ENCODE measurements at places on chromosomes 11 and 22.

- H3K4me3 ChIP-seq: no peak overlapping the region
- peaks cover 20% of the 10 kb centered on the region for H3K27me3 ChIP-seq
- DNase-seq: no peak
- no peaks in the 10 kb centered on the region for H3K4me1 ChIP-seq
These were observed 1443.3 kb downstream of the TBC1D22A start for GRCh38 chr22:48205790-48206189.

DNA sequence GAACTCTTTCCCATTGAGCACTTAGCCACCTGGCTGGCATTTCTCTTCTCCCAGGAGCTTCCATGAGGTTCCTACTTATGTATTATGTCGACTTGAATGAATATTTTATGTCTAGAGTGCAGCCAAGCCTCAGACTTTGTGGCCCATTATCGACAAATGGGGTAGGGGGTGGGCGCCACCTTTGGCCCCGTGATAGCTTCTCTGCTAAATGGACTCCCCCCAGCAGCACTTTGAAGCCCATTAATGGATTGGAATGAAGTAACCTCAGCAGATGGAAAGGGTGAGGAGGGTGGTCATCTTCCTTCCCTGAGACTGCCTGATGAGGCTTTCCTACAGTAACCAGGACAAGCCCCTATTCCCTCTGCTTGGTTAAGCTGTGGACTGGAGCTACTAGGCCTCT, 5.9 kb downstream of the MARK2 start:
- peaks cover 16% of the 10 kb centered on the region for H3K36me3 ChIP-seq
- peak overlapping the region; percentile 37 for H3K27ac ChIP-seq
- no peaks in the 10 kb centered on the region for H3K27me3 ChIP-seq
- H3K4me1 ChIP-seq: peaks cover 26% of the 10 kb centered on the region
- H3K4me3 ChIP-seq: no peak overlapping the region

DNA sequence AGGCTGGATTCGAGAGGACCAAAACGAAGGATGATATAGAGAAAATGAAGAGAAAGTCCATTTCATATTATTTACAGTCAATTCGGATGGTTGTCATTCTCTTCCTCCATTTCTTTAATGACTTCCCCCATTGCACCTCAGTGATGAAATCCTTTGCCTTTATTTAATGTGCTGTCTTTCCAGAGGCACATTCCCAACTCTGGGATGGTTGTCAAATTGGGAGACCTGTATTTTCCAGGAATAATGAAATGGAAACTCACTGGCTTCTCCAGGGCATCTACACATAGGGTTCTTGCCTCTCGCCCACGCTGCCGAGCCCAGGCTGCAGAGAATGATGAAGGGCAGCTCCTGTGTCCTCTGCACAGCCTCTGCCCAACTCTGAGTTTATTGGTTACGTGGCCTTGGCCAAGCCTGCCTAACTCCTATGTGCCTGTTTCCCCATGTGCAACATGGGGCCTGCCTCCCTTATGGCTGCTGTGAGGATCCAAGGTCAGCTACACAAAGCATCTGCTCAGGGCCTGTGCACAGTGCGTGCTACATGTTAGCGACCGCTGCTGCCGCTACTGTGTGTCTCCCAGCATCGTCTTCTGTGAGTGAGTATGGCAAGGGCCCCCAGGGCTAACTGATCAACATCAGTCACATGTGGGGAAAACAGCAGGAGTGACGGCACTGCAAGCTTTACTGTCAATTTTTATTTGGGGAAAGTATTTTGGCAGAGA, 81.5 kb upstream of the BID start:
- peaks cover under 1% of the 10 kb centered on the region for H3K36me3 ChIP-seq
- no peak for DNase-seq
- H3K4me1 ChIP-seq: no peaks in the 10 kb centered on the region
- no peak overlapping the region for H3K27ac ChIP-seq

DNA sequence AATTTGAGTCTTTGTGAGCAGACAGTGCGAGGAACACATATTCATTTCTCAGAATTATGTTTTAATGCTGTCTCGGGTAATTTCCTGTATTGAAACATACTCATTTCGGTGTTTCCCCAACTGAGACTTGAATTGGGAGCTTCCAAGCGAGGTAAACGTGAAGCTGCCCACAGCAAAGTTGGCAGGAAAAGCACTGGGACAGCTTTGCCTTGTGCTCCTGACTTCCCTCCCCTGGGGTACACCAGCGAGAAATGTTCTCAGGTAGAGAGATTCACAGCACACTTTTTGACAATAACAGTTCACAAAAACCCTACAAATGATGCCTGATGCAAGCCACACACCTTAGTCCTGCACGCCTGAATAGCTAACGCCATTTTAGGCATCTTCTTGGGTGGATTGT, 3.1 kb downstream of the HTR3B start:
- no peaks in the 10 kb centered on the region for H3K36me3 ChIP-seq
- H3K27ac ChIP-seq: no peak overlapping the region
- no peak for DNase-seq
- peaks cover 43% of the 10 kb centered on the region for H3K4me1 ChIP-seq

DNA sequence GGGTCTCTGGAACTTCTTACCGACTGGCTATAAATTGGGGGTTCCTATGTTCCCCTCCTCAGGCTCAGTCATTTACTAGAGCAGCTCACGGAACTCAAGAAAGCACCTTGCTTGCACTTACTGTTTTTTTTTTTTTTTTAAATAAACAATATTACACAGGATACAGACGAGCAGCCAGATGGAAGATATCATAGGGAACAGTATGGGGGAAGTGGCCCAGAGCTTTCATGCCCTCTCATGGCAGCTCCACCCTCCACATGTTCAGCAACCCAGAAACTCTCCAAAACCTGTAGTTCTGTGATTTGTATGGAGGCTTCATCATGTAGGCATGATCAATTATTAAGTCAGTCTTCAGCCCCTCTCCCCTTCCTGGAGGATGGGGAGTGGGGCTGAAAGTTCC, 7.5 kb downstream of the UVRAG start:
- no peak overlapping the region for H3K4me3 ChIP-seq
- no peak for DNase-seq

DNA sequence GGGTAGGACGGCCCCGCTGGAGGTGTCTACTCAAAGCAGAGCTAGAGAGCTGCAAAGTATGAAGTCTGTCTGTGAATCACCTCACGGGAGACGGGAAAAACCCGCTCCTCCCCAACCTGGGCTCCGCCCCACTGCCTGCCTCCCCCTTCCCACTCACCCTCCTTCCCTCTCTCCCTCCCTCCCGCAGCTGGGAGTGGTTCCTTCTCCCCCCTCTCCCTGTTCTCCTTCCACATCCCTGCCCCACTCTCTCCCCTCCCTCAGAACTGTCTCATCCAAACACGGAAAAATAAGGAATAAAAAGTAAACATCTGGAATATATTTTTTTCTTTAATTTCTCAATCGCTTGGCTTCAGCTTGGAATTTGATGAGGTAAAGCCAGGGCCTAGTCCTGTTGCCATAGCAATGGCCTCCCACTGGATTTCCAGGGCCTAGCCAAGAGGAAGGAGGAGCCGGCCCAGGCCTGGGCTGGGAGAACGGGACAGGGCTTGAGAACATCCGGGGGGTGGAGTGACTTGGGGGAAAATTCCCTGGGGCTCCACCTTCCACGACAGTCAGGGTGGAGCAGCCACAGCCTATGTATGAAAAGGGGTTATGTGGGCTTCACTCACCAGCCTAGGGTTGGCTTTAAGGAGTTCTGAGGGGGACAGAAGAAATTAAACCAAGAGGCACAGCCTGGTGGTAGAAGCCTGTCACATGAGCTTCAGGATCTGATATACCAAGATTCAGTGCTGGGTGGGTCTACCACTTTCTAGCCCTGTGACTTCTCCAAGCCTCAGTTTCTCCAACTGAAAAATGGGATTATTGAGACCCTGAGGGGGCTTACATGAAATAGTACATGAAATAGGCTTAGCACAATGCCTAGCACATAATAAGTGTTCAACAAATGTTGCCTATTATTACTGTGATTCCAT, 2.2 kb downstream of the TNKS1BP1 start:
- DNase-seq: peak; percentile 98
- H3K4me1 ChIP-seq: peaks cover 43% of the 10 kb centered on the region
- peaks cover 53% of the 10 kb centered on the region for H3K36me3 ChIP-seq
- no peaks in the 10 kb centered on the region for H3K27me3 ChIP-seq
- peak overlapping the region; percentile 85 for H3K27ac ChIP-seq

DNA sequence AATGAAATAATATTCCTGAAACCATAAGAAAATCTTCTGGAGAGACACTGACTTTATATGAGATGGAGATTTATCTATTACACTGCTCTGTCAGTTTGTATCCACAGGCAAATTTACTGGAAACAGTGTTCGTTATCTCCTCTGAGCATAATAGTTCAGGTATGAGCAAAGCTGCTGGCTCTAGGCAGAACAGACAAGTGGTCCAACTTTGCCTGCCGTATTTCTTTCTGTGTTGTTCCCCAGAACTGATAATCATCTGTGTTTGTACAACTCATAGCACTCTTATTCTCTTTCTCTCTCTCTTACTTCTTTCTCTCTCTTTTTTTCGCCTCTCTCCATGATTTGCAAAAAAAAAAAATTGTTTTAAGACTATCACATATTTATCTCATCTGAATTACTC, 623.8 kb upstream of the CHORDC1 start:
- H3K4me1 ChIP-seq: no peaks in the 10 kb centered on the region
- H3K4me3 ChIP-seq: no peak overlapping the region
- no peak overlapping the region for H3K27ac ChIP-seq
- no peaks in the 10 kb centered on the region for H3K36me3 ChIP-seq
- H3K27me3 ChIP-seq: no peaks in the 10 kb centered on the region

- DNase-seq: no peak
- H3K27ac ChIP-seq: no peak overlapping the region
- H3K4me3 ChIP-seq: no peak overlapping the region
- no peaks in the 10 kb centered on the region for H3K4me1 ChIP-seq
- no peaks in the 10 kb centered on the region for H3K36me3 ChIP-seq
These were observed 335.1 kb upstream of the API5 start for GRCh38 chr11:42976636-42977217.

- peak overlapping the region; percentile 57 for H3K27ac ChIP-seq
- H3K36me3 ChIP-seq: peaks cover 28% of the 10 kb centered on the region
- H3K4me1 ChIP-seq: peaks cover 14% of the 10 kb centered on the region
These were observed 7.0 kb downstream of the MAP3K11 start for GRCh38 chr11:65606876-65607613.

GRCh38 chr11:4195909-4196308, 101.3 kb downstream of the RRM1 start:
- H3K36me3 ChIP-seq: no peaks in the 10 kb centered on the region
- H3K27me3 ChIP-seq: no peaks in the 10 kb centered on the region
- no peaks in the 10 kb centered on the region for H3K4me1 ChIP-seq
- H3K4me3 ChIP-seq: no peak overlapping the region

- no peak overlapping the region for H3K4me3 ChIP-seq
- H3K4me1 ChIP-seq: no peaks in the 10 kb centered on the region
- H3K27me3 ChIP-seq: no peaks in the 10 kb centered on the region
- no peak overlapping the region for H3K27ac ChIP-seq
- DNase-seq: no peak
These were observed 48.1 kb upstream of the CWF19L2 start for GRCh38 chr11:107505647-107506225.

- DNase-seq: no peak
- peaks cover 9% of the 10 kb centered on the region for H3K27me3 ChIP-seq
- H3K36me3 ChIP-seq: no peaks in the 10 kb centered on the region
- H3K27ac ChIP-seq: no peak overlapping the region
These were observed 413.9 kb downstream of the TENM4 start for GRCh38 chr11:79026803-79027445.

- H3K4me1 ChIP-seq: no peaks in the 10 kb centered on the region
- DNase-seq: no peak
- no peak overlapping the region for H3K27ac ChIP-seq
- H3K4me3 ChIP-seq: no peak overlapping the region
- no peaks in the 10 kb centered on the region for H3K27me3 ChIP-seq
These were observed 307.4 kb upstream of the B3GAT1 start for GRCh38 chr11:134719397-134719796.

- no peaks in the 10 kb centered on the region for H3K4me1 ChIP-seq
- no peak overlapping the region for H3K4me3 ChIP-seq
- H3K27me3 ChIP-seq: peaks cover 9% of the 10 kb centered on the region
These were observed 114.4 kb upstream of the BMAL1 start for GRCh38 chr11:13163158-13163557.

GRCh38 chr11:1194977-1195681, 27.7 kb upstream of the MUC5B start:
- H3K27ac ChIP-seq: no peak overlapping the region
- H3K4me3 ChIP-seq: no peak overlapping the region
- peaks cover 2% of the 10 kb centered on the region for H3K27me3 ChIP-seq

- DNase-seq: peak; percentile 48
- no peak overlapping the region for H3K4me3 ChIP-seq
- no peaks in the 10 kb centered on the region for H3K4me1 ChIP-seq
- no peaks in the 10 kb centered on the region for H3K36me3 ChIP-seq
- no peak overlapping the region for H3K27ac ChIP-seq
These were observed 43.5 kb downstream of the GGTLC2 start for GRCh38 chr22:22687638-22688500.
